ENCODE measurements at places on chromosomes 3 and 15. TPM values are rescaled to one million over a fixed set of nuclear protein-coding genes. Genes with fewer than 3 reads are reported as not detected.

DNA sequence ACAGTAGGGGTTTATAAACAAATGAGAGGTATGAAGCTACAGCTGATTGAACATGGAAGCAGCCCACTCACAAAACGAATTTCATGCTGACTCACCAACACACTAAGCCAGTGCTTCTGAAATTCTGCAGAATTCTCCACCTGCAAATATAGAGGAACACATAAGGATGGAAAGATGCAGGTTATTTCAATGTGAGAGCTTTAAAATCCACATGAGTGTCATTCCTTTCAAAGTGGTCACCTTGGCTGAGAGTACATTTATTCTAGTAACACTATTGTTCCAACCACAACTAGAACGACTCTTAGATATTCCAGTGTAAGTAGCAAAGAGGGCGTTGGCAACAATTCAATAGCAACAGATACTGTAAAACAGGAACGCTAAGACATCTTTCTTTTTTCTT, 189.9 kb upstream of the TSC22D2 start:
- no peak for DNase-seq

Gene GNAT1
- total RNA-seq: not detected

GRCh38 chr15:101168898-101169494, 82.9 kb downstream of the CHSY1 start:
- DNase-seq: no peak

Gene TNNC1
- total RNA-seq: 0.81 TPM

All from mucosa of gallbladder (tissue), 1 donor.